ENCODE measurements at places on chromosomes 5 and 9. TPM values are rescaled to one million over a fixed set of nuclear protein-coding genes. Genes with fewer than 3 reads are reported as not detected.

The STKLD1 gene
- 7.5 TPM for total RNA-seq

The FBXL7 gene
- 7.9 TPM for total RNA-seq

The GBGT1 gene
- total RNA-seq: 18.3 TPM

The PPIP5K2 gene
- 65.2 TPM for total RNA-seq

The HMCN2 gene
- 7.5 TPM for total RNA-seq

The ECSCR gene
- total RNA-seq: not detected

The ENTPD2 gene
- not detected for total RNA-seq

The LCN9 gene
- total RNA-seq: not detected

The RANBP3L gene
- total RNA-seq: 36.4 TPM

The AFAP1L1 gene
- 0.72 TPM for total RNA-seq

The COL15A1 gene
- 348 TPM for total RNA-seq

The PRDM9 gene
- total RNA-seq: not detected

The CD180 gene
- 1.2 TPM for total RNA-seq

The EQTN gene
- not detected for total RNA-seq

The SPARC gene
- 7,643 TPM for total RNA-seq

DNA sequence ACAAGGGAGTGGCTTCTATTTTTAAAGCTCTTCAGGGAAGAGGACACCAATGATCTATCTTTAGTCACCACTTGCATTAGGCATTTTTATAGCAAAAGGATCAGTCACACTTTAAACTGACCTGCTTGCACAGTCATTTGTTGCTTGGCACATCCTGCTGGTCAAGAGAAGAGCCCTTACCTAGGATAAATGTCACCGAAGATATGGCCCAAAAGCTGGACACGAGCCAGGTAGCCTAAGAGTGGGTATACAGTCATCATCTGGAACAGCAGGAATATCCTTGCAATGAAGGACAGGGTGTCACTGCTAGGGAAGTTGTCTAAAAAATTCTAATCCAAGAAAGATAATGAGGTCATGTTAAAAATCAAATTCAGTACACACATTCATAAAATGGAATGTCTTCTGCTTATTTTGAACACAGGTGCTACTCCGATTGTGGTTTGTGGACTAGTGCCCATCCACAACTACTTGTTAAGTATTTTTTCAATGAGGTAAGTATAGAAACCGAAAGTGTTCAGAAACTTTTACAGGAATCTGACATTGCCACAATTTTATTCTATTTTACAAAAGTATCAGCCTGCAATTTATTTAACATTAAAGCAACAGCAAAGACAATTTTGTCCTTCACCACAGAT is 78.4 kb downstream of the SLC38A9 start:
- no peak for DNase-seq

DNA sequence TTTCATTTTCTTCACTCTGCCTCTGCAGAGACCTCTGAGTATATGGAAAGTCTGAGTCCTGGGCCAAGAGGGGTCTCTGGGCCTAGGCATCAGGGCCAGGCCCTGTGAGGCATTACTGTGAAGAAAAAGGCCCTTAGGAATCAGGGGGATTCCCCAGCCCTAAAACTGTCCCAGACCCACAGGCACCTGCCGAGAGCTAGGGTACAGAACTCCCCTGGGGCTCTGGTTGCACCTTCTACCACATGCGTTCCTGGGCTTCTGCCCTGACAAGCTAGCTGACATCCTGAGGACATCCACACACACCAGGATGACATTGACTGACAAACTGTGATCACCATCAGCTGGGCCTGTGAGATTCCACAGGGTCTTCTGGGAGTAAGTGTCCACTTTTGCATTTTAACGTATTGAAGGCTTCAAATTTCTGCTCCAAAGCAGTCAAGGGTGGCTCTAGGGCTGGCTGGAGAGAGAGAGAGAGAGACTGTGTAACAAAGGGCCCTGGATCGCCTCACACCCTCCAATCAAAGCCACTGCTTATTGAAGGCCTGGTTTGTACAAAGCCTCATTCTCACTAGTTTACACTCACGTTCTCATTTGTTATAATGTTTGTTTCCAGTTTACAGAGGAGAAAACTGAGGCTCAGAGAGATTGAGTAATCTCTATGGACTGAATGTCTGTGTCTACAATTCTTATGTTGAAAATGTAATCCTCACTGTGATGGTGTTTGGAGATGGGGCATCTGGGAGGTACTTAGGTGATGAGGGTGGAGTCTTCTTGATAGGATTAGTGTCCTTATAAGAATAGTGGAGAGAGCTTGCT is 45.1 kb downstream of the TGFBI start:
- peak; percentile 42 for DNase-seq

- no peak for DNase-seq
Observed at GRCh38 chr5:124557761-124558160, 188.7 kb downstream of the ZNF608 start.

DNA sequence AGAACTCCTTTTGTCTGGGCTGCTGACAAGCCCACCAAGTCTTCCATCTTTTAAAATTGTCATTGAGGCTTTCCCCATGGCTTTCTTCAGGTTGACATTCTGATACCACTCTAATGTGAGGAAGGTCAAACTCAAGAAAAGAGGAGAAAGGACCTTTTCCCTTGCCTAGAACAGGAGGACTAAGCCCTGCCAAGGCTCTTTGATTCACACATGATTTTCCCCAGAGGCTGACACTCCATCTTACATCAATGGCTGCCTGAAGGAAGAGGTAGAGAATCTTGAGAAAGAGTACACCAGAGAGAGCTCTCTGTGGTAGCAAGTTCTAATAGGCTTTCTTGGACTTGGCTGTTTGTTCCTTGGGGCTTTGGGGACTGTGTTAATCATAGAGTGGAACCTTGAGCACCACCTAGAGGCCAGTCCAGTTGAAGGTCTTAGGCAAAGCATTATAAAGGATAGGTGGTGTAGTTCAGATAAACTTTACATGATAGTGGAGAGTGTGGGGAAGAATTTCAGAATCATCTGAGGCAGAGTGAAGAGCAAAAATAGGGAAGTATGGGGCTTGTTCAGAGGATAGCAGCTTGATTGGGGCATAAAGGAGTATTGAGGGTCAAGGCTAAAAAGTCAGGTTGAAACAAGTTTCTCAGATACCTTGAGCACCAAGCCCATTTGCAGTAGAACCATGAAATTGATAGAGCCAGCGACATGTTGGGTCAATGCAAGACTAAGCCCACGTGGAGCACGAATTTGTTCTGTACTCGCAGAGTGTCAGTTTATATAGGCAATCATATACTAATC is 36.7 kb downstream of the NDFIP1 start:
- DNase-seq: peak; percentile 63

DNA sequence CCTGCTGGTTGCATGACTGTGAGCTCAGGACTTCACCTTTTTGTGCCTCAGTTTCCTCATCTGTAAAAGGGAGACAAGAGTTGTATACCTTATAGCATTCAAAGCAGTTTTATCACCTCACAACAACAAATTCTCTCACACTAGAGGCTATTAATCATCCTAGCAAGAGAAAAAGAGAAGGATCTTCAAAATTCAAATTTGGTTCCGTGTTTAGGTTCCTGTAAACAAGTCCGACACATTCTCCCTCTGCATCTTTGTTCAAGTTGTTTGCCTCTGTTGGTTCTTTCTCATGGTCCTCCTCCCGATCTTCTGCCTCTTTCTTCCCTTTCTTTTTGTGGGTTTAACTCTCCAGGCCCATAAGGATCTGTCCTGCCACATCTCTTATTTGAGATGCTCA is 218.0 kb downstream of the PIK3R1 start:
- no peak for DNase-seq

GRCh38 chr5:78661691-78662090 is 13.1 kb upstream of the LHFPL2 start:
- no peak for DNase-seq

DNA sequence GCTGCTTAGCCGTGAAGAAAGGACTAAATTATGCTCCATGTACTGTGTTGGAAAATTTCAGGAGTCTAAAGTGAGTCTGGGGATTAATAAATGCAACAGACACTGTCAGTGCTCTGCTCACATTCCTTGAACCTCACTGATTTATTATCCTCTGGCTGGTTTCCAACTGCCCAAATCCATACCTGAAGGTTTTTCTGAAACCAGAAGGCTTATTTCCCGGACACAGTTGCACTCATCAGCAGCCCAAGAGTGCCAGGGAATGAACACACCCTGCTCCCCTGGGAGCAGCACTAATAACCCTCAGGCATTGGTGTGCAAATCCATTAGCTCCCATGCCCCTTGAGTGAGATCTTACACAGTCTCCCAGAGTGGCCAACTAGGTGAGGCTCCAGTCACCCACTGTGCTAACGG is 38.7 kb downstream of the F2R start:
- DNase-seq: no peak

- peak; percentile 56 for DNase-seq
Observed at GRCh38 chr5:171574376-171574775, 154.9 kb downstream of the FGF18 start.

- no peak for DNase-seq
Observed at GRCh38 chr9:77939149-77939668, 92.4 kb downstream of the GNAQ start.

- DNase-seq: no peak
Observed at GRCh38 chr5:134490925-134491271, 34.6 kb upstream of the JADE2 start.

DNA sequence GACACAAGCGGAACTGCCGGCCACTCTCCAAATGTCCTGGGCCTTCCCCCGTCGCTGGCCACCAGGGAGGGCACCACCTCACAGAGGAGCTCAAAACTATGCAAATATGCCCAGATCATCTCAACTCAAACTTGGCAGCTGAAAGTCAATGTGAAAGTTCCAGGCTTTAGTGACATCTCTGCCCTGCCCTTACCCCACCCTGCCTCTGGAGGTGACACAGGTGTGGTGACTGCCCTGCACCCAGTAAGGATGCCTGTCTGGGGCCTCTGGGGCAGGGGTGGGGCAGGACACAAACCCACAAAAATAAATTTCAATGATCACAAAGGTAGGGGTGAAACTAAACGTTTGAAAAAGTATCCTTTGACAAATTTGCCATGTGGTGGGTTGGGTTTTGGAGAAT is 213.4 kb downstream of the HSPA4 start:
- DNase-seq: no peak

- DNase-seq: no peak
Observed at GRCh38 chr5:149776361-149777305, 46.5 kb downstream of the PPARGC1B start.

DNA sequence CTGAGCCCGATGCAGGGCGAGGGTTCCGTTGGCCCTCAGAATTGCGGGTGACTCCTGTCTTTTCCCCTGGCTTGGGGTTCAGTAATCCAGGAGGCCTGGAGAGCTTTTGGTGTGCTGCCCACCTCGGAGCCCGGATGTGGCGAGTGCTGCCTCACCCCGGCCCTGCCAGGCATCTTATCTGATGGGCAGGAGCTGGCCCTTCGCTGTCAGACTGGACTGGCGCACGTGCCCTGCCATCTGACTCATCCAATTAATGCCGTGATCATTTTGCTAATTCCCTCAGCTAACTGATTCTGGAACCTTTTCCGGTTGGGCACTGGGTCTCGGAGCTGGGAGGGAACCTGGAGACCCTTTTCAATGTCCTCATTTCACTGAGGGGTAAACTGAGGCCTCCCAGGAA is 34.6 kb downstream of the RXRA start:
- no peak for DNase-seq

DNA sequence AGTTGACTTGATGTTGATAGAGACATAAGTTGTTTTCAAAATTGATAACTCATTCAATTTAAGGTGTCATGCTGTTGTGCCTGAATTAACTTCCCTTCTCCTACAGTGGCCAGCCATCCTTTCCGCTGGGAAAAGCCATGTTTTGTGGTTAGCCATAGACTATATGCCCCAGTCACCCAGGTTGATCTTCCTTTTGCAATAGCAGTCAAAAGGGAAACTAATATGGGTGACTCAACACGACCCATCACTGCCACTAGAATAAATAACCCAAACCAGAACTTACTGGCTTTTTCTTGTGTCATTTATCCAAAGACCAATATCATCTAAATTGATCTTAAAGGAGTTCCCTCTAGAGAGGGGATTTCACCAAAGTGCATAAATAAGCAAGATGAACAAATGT is 87.4 kb downstream of the PTCD2 start:
- DNase-seq: no peak

- DNase-seq: peak; percentile 26
Observed at GRCh38 chr5:78626009-78626571, 22.5 kb downstream of the LHFPL2 start.

- DNase-seq: no peak
Observed at GRCh38 chr5:74173665-74174064, 466.9 kb downstream of the ENC1 start.

DNA sequence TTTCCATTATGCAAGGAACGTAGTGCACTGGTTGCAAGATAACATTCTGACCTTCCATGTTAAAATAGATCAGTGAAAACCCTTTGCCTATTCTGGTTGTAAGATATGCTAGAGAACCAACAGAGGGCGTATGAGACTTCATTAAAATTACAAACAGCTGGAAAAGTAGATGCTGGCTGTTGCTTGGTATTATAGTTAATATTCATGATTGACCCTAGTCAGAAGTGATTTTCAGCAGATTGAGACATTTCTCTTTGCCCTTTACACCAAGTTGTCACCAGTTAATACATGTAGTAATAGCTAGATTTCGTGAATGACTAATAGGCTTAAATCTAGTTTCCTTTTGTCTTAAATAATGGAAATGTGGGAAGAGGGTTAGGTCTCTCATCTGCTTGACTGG is 13.8 kb upstream of the FGF18 start:
- DNase-seq: no peak

GRCh38 chr5:151742870-151743294 is 15.5 kb downstream of the ATOX1 start:
- DNase-seq: peak; percentile 79

DNA sequence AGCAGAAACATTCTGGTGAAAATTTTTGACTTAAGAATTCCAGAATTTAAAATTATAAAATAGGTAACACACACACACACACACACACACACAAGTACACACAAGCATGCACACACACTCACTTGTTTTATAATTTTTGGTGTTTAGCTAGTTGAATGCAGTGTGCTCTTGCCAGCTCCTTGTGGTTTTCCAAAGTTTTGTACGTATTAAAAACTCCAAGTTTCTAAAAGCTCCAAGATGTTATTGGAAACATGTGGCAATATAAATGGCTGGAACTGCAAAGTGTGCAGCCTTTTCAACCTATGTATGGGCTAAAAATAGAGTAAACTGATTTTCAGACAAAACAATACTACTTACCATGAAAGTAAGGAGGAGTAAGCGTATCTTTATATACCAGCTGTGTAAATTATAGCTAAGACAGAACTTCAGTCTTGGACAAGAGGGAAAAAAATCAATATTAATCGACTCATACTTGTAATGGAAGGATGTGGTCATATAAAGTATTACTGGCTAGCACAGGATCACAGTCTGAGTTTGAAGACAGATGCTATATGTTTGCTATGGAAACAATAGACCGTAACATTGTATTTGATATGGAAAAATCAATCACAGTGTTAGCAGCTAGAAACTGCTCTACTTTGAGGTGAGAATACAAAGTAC is 727.1 kb upstream of the GRAMD2B start:
- DNase-seq: no peak

GRCh38 chr5:58484505-58484904 is 6.7 kb upstream of the GAPT start:
- no peak for DNase-seq

- DNase-seq: no peak
Observed at GRCh38 chr9:91790917-91791316, 159.1 kb downstream of the ROR2 start.

Data from umbilical cord (tissue), 2 donors.